CD4-positive, alpha-beta T cell treated with Interleukin-15 for 1 hour (primary cell): ENCODE measurements at places on chromosomes 5 and 9.

DNA sequence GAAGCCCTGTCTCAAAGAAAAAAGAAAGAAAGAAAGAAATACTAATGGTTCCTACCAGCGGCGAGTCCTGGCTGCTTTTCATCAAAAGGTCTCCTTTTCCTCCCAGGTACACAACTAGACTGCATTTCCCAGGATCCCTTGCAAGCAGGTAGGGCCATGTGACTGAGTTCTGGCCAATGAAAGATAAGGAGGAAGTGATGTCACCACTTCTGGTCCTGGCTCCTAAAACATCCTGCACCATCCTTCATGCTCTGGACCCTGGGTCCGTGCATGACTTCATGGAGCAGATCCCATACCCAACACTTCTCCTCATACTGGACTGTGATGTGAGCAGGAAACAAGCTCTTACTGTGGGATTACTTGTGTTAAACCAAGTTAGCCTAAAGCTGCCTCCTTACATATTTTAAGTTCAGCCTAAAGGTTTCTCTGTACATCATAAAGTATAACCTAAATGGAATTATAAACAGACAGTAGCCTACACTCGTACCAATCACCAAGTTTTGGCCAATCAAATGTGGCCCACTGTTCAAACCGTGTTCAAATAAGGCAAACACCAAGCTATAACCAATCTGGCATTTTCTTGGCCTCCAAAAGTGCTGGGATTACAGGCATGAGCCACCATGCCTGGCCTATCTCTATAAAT is 30.2 kb upstream of the FUBP3 start:
- no peak for DNase-seq

GRCh38 chr9:89996773-89997172 is 392.0 kb downstream of the GADD45G start:
- no peak for DNase-seq

DNA sequence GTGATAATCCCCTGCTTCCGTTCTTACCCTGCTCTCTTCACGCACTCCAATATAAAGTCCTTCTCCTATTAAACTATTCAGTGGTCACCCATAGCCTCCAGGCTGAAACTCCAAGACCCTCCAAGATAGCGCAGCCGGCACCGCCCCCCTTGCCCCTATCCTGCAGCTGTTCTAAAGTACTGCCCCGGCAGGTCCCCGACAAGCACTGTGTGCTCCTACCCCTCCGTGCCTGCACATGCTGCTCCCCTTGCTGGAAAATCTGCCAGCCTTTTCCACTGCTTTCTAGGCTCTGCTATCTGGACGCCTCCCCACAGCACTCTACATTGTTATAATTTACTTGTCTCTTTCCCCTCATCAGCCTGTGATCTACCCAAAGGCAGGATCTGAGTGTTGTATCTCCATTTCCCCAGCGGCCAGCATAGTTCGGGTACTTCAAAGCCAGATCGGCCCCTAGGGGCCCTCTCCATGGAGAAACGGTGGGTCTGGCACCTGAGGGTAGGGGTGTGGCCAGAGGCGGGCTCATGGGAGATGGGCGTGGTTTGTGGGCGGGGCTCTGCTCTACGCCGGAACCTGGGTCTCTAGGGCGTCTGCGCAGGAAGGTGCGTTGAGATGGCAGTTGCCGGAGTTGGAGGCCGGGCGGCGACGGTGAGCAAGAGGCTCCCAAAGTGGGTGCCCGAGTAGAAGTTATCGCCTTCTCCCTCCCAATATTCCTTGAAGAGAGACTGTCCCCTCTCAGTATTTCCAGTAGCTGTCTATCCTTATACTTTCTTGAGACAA is 83.5 kb upstream of the RUSC2 start:
- DNase-seq = peak; percentile 30

GRCh38 chr5:66230551-66230950 is 86.5 kb downstream of the SREK1 start:
- DNase-seq = no peak

DNA sequence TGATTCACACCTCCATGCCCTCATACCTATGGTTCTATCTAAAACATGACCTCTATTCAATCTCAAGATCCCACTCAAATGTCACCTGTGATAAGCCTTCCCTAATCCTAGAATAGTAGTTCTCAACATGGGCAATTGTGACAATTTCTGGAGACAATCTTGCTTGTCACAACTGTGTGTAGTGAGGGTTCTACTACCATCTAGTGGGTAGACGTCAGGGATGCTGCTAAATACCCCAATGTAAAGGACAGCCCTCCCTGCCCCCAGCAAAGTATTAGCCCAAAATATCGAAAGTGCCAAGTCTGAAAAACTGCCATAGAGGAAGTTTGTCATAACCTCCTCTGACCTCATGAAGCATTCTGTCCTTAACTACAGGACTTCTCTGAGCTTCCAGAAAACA is 32.0 kb downstream of the TBCA start:
- DNase-seq = no peak

DNA sequence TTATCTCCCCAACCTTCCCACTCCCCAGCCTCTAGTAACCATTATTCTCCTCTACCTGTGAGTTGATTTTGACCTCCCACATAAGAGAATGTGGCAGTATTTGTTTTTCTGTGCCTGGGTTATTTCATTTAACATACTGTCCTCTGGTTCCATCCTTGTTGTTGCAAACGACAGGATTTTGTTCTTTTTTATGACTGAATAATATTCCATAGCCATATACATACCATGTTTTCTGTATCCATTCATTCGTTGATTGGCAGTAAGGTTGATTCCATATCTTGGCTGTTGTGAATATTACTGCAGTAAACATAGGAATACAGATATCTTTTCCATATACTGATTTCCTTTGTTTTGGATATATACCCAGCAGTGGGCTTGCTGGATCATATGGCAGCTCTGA is 20.8 kb downstream of the GPBP1 start:
- no peak for DNase-seq

DNA sequence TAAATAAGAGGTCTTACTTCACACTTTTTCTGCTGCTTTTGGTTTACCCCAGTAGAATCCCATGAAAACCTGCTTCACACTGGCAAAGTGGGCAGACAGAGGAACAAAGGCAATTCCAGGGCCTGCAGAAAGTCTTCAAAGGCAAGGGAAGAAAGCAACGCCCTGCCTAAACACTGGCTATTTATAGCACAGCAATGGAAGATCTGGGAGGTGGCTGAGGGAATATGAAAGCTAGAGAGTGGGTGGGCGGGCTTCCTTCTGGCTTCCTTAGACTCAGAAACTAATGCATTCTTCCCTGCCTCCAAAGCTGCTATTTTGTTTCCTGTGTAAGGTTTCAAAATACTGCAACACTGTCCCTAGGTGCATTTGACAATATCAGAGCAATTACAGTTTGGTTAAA is 46.8 kb downstream of the ELAVL2 start:
- DNase-seq = no peak

DNA sequence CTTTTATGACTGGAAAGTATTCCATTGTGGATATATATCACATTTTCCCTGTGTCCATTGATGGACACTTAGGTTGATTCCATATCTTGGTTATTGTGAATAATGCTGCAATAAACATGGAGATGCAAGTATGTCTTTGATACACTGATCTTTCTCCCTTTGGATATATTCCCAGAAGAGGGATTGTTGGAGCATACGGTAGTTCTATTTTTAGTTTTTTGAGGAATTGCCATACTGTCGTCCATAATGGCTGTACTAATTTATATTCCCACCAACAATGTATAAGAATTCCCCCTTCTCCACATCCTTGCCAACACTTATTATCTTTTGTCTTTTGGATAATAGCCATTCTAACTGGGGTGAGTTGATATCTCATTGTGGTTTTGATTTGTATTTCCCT is 54.9 kb upstream of the PITX1 start:
- no peak for DNase-seq

DNA sequence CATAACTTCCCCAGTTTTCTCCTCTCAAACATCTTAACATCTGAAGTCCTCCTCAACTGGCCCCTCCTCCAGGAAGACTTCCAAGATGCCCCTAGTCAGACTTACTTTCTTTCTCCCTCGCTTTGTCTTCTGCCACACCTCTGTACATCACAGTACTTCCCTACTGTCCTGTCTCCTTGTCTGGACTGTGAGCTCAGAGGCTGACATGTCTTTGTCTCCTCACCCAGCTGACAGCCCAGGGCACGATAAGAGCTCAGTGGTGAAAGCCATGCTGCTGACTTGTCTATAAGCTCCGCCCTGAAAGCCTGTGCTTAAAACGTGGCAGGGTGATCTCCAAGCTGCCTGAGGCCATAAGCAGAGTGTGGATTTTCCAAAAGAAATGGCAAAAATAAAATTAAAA is 33.0 kb upstream of the SLC25A51 start:
- no peak for DNase-seq

DNA sequence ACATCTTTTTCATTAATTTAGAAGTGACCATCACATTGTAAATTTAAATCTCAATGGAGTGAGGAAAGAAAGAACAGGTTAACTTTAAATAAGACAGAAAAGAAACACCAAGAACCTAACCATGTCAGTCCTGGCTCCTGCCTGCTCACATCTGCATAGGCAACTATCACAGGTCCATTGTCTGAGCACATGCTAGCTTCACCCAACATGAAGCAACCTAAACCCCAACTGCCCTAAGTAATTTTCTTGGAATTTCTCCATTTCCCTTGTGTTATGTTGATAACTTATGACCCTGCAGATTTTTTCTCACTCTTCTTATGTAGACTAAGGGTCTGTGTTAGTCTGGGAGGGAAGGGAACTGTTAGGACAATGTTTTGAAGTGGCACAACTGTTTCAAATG is 2205.8 kb upstream of the ACO1 start:
- DNase-seq = no peak
